Daoy (cell line): ENCODE measurements at places on chromosomes 2 and 18.

DNA sequence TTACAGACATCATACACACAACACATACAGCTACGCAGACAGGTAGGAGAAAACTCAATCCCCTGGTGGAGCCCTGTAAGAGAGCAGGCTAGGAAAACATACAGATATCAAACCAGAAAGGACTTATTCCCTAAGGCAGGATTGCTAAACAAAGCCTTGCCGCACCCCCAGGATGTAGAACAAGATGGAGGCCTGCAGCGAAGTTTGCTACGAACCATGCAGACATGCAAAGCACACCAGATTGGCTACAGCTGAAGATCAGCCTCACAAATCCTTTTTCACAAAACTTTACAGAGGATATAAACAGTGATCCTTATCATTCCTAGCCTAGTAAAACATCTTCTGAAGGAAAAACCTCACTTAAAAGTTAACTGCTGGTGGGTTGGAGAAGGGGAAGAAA lies 28.3 kb downstream of the C18orf54 start:
- DNase-seq = no peak

DNA sequence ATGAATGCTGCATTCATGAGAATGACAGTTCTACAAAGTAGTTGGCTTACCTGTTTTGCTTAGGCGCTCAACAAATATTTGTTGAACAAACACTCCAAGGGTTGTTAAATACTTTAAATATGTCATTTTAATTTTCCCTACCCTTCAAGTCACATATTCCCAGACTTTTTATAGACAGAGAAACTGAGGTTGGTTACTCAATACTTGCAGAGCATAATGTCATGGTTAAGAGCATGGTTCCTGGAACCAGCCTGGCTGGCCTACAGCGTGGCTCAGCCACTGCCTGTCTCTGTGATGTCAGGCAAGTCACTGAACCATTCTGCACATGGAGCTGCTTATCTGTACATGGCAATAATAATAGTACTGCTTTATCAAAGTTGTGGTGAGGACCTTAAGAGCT lies 120.0 kb upstream of the STK17B start:
- DNase-seq = no peak

DNA sequence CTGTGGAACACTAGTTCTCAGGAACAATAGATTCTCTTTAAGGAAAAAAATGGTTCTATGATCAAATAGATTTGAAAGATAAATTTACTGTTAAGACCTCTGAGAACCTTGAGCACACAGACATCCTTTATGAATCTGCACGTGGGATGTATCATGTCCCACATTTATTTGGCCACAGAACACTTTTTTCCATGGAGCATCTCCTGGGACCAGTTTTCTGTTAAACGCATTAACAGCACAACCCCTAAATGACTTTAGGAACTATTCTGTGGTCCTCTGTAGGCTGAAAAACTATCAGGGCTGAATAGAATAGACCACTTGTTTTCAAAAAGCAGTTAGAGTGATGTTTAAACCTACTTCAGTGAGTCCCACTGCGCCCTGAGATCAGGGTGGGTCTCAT lies 132.2 kb upstream of the PID1 start:
- DNase-seq = no peak

DNA sequence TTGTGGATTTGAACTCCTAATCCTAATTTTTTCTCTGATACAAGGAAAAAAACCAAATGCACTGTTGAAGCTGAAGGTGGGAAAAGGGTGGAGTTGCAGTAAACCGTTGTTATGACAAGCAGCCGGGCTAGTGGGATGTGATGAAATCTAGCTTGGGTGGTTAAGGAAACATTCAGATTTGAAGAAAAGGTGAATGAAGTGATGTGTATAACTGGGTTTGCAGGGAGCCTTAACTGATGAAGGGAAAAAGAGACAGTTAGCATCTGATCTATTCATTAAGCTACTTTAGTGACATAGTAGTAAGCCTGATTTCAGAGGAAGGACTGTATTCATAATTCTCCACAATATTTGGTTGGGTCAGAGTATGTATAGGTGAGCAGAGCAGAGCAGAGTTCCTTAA lies 3.5 kb downstream of the EML6 start:
- DNase-seq = no peak
